ENCODE measurements at places on chromosomes 12 and 14.

- DNase-seq: no peak
Measured at GRCh38 chr12:131096681-131097181, 143.0 kb downstream of the ADGRD1 start.

DNA sequence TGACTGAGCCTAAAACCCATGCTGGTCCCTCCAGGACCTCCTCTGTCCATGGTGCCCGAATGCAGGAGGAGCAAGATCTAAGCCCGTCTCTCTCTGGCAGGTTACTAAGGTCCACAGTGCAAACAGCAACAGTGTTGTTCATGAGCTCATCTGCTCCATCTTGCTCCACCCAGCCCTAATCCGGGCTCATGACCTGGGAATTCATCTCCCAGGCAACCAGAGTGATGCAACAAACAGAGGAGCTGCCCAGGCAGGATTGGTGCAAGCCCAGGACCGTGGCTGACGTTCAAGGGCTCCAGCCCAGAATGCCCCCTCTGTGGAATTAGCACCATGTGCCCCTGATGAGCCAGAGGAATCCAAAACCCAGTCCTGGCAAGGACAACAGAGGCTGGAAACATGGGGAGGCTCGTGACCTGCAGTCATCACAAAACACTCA lies 29.9 kb downstream of the HSPB8 start:
- peak; percentile 36 for DNase-seq

DNA sequence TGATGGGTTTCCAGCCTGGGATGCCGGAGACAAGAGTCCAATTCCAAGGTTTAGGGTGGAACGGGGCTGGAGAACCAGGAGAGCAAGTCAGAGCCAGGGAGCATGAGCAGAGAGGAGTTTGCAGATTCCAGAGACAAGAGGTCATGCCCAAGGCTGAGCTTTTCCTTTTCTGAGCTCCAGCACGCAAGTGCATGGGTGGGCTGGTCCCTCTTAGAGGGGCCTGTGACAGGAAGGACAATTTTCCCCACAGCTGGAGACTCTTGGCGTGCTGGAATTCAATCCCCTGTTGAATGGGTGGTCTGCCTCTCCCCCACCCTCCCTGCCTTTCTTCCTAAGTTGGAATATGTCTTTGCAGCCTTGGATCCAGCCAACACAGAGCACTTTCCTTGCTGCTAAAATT lies 431.9 kb downstream of the BCL11B start:
- no peak for DNase-seq

DNA sequence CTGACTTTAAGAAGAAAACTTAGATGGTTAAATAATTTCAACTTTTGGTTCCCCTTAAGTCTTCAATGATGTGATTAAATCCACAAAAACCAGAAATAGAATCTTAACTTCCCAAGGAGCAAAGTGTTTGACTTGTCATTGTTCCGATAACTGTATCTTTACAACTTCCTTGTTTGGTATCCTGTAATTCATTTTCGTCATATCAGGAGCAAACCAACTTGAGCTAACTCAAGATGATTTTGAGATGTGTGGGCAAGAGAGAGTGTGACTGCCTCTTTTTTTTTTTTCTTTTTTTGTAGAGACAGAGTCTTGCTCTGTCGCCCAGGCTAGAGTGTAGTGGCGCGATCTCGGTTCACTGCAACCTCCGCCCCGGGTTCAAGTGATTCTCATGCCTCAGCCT lies 25.3 kb downstream of the DRAM1 start:
- DNase-seq: no peak

- DNase-seq: no peak
Measured at GRCh38 chr14:31854508-31855075, 222.5 kb upstream of the ARHGAP5 start.

DNA sequence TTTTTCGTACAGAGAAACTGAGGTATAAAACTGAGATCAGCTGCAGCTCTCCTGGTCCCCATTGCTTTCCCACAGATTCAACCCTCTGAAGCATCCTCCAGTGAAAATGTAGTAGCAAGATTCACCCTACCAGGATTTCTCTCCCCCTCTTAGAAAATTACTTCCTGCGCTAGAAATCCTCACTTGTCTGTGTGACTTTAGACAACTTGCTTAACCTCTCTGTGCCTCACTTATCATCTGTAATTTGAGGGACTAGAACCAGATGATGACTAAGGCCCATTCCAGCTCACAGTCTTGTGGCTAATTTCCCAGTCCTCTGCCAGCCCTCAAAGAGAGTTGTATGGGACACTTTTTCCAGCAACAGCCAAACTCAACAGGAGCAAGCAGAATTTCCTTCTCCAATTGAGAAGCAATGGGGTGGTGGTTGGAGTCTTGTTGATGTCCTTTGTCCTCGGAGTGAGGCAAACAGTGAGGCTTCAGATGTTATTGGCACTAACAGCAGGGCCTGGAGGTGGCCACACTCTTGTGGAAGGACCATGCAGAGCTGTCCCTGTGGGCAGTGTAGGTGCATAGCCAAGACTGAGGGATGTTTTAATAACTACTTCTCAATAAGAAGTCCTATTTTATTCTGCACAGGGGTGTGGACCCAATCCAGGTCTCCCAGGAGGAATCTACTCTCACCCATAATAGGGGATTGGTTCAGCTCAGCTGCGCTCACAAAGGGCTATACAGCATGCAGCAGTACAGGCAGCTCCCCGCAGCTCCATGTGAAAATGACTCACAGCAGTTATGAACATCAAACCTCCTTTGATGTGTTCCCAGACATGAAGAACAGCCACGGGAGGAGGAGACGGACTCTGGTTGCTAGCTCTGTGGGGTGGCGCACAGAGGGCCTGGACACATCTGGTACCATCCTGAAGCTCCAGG lies 200.1 kb downstream of the DAD1 start:
- DNase-seq: peak; percentile 48

DNA sequence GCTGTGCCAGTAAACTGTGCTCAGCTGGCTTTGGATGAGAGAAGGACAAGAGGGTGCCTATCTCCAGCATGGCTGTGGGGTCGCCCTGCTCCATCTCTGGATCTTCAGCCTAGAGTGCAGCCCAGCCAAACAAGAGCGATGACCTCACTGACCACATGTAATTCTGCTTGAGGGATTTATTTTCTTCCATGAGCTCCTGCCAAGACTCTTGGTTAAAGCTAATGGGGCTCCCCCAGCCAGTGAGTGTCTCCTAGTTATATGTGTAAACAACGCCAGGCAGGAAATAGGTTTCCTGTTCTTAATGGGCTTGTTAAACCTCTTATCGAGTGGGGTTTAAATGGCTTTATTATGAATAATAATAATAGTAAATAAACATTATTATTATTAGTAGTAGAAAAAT lies 397.2 kb downstream of the NRXN3 start:
- DNase-seq: no peak

GRCh38 chr14:87013583-87013982 lies 979.4 kb downstream of the GALC start:
- peak; percentile 12 for DNase-seq

GRCh38 chr12:2260441-2260840 lies 207.7 kb downstream of the CACNA1C start:
- DNase-seq: no peak

DNA sequence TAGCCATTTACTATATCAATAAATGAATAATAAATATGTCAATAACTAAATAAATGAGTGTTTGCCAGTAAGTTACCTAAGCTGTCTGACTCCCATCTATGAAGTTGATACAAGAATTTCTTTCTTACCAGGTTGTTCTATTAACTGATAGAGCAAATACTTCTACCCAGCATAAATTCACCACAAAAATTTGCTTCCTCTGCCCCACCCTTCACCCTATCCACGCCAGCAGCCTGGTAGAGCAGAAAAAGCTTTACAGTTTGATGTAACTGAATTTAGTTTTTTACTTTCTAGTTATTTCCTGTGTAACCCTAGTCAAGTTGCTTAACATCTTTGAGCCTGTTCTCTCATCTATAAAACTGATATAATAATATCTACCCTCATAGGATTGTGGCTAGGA lies 94.9 kb upstream of the SLC16A7 start:
- DNase-seq: no peak

- peak; percentile 88 for DNase-seq
Measured at GRCh38 chr14:63438065-63438757, 105.0 kb downstream of the PPP2R5E start.

DNA sequence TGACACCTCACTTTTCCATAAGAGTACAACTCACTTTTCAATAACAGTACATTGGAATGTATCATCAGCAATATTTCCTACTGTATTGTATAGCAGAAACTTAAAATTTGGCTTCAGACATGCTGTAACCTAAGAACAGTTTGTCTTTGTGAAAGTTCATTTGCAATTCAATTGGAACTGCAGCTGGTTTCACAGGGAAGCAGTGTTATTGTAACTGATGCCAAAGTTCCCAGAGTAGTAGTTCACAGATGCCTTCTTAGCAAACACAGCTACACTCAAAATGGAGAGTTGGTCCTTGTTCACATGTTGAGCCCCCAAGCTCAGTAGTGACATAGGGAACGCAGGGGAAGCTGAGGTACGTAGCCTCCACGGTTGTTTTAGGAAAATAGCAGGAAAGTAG lies 23.3 kb downstream of the PPP1R36 start:
- DNase-seq: no peak

DNA sequence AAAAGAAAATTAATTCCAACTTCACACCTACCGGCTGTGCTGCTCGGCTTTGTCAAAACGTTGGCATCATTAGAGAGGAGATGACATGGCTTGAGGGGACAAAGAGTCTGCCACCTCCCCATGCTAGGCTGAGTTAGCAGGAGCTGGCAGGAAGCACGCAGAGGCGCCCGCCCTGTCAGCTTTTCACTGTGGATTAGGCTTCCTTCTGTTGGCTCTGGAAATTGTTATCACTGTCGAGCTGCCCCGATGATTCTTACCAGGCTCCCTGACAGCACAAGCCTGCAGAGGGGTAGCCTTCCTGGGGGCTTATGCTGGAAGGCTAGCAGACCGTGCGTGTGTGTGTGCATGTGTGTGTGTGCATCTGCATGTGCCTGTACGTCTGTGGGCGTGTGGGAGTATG lies 490.9 kb upstream of the TBX3 start:
- DNase-seq: no peak

DNA sequence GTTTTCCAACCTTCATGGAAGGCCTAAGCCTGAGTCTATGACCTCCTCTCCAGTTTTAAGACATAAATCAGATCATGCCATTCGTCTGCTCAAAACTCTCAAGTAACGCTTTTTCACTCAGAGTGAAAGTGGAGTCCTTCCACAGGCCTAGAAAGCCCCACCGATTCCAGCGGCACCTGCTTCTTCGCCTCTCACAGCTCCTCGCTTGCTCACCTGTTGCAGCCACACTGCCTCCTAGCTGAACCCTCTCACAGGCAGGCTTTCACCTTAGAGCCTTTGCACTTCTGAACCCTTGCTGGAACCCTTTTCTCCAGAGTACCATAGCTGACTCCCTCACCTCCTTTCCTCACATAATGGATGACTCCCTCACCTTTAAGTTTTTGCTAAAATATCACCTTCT lies 301.1 kb downstream of the ZFP36L1 start:
- no peak for DNase-seq

DNA sequence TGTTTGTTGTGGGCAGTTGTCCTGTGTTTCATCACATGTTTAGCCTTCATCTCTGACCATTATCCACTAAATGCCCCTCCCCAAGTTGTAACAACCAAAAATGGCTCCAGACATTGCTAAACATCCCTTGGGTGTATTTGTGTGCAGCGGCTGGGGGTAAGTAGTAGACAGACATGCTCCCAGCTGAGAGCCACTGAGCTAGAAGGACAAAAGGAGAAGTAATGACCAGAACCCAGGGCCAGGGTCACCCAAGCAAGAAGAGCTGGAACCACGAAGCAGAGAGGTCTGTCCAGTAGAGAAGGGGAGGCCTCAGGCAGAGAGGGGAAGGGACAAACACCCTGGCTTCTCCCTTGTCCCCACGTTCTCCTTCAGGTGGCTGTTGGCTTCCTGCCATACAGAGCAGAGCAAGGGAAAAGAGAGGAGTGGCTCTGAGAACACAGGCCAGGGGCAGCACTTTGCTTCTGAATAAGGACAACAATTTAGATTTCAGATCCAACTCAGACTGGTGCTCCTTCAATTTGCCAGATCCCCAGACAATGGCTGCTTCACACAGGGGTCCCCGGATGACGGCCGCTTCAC lies 55.2 kb downstream of the NDUFA12 start:
- DNase-seq: no peak

GRCh38 chr14:65803885-65804284 lies 391.4 kb downstream of the FUT8 start:
- no peak for DNase-seq

GRCh38 chr12:124216966-124217365 lies 77.9 kb upstream of the RFLNA start:
- DNase-seq: no peak

GRCh38 chr12:112261559-112261958 lies 120.7 kb downstream of the HECTD4 start:
- peak; percentile 9 for DNase-seq

DNA sequence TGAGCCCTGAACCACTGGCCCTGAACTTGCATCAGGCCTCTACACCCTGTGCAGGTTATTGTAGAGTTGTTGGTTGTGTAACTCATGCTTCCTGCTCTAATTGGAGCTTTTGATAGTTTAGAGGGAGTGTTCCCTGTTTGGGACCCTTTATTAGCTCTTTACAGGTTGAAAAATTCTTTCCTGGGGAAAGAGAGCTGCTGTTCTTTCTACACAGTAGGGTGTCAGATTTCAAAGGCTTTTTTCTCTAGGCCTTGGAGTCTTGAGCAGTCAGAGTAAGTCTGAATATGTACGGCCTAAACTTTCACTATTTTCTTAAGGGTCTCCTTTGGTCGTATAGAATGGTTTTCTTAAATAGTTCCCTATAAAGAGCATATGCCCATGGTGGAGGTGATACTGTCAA lies 60.8 kb upstream of the NEDD1 start:
- DNase-seq: no peak

DNA sequence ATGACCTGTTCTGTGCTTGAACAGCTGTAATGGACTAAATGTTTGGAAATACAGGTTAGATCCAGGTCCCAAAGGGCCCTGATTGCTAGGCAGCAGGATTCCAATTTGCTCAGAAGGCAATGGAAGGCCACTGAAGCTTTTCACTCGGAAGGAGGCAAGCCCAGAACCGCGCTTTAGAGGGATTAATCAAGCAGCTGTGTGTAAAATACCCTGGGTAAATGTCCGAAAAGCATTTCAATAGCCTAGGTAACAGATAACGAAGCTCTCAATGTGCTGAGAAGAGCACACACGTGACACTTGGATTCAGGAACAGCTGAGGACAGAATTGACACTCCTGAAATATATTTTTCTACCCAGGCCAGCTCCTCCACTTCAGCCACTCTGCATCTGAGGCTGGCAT lies 436.1 kb downstream of the TMEM132D start:
- no peak for DNase-seq

- no peak for DNase-seq
Measured at GRCh38 chr14:35243956-35244355, 48.2 kb upstream of the PSMA6 start.

GRCh38 chr12:14613718-14614117 lies 46.0 kb upstream of the PLBD1 start:
- no peak for DNase-seq
